T-cell (primary cell): ENCODE measurements at places on chromosomes 7 and 10.

DNA sequence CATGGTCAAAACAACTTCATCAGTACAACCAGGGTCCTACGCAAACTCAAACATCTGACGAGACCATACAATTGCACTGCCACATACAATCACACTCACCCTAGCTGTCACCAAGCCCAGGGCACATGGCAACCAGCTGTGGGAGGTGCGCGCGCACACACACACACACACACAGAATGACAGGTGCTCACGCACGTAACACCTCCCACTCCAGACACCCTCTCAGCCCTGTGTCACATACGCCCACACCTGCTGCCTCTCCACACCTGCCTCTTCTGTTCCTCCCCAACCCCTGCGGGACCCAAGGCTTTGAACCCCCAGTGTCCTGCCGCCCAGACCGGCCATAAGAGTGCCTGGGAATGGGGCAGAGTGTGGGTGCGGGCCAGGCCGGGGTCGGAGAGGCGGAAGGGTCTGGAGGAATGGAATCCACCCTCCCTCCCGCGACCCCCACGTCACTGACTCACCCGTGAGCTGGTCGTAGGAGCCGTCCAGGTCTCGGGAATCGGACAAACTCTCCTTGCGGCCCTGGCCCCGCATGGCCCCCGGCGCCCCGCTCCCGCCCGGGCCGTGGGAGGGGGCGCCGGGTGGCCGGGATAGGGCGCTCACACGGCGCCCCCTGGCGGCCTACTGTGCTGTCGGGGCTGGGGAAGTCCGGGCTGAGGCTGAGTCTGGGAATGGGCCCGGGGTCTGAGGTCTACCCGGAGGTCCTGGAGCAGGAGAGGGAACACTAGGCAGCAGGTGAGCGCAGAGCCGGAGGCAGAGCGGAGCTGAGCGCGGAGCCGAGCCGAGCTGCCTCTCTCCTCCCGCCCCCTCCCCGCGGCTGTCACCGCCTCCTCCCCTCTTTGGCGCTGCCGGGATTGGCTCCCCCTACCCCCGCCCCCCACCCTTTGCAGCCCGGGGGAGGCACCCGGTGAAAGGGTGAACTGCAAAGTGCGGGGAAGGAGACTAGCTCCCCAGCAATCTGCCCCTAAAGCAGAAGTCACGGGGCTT, at the start of gene KCNIP2:
Gene KCNIP2 (minus strand): TSS at position 769 of the 990 bp plus-strand sequence. CDS start 232 bp downstream, at position 537.
- DNase-seq = peak; percentile 66

DNA sequence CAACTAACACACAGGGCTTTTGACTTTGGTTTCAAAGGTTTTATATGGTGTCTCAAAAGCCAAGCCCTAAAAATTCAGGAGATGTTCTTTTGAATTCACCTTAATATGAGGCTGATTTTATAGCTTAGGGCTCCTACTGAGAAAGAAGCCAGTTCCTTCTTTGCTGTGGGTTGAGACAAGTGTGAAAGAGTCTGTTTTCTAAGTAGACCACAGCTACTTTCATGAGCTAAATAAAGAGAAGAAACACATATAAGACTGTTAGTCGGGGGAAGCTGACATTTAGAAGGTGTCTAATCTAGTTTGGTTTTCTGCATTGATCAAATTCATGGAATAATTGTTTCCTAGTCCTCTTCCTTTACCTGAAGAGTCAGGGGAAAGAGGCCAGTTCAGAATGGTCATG, 332.1 kb upstream of the CELF2 start:
- no peak for DNase-seq

GRCh38 chr7:108232076-108232475, 101.9 kb upstream of the LAMB4 start:
- DNase-seq = no peak

- no peak for DNase-seq
Measured at GRCh38 chr10:78332012-78332411, 298.3 kb downstream of the RPS24 start.

- no peak for DNase-seq
Measured at GRCh38 chr10:110447886-110448285, 49.8 kb upstream of the DUSP5 start.

- no peak for DNase-seq
Measured at GRCh38 chr7:108488768-108489538, 32.7 kb upstream of the NRCAM start.

GRCh38 chr7:65809982-65810288, 62.9 kb upstream of the VKORC1L1 start:
- no peak for DNase-seq

DNA sequence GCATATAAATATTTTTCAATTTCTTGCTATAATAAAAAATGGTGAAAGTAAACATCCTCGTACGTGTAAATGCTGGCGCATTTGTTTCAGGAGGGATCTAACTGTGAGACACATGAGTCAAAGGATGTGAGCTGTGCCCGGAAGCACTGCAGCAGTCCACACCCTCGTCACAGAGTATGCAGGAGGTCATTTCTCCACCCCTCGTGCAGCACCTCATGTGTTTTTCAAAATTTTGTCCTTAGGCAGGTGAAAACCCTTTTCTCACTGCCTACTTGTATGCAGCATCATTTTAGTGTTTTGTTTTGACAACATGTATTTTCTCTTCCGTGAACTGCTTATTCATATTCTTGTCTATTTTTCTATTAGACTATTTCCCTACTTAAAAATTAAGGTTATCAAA, 162.7 kb downstream of the AVL9 start:
- DNase-seq = no peak

- DNase-seq = no peak
Measured at GRCh38 chr7:36280840-36281812, 108.5 kb upstream of the ANLN start.

GRCh38 chr10:1152386-1153250, 96.4 kb downstream of the WDR37 start:
- no peak for DNase-seq

- no peak for DNase-seq
Measured at GRCh38 chr7:81293806-81294205, 375.0 kb upstream of the SEMA3C start.

DNA sequence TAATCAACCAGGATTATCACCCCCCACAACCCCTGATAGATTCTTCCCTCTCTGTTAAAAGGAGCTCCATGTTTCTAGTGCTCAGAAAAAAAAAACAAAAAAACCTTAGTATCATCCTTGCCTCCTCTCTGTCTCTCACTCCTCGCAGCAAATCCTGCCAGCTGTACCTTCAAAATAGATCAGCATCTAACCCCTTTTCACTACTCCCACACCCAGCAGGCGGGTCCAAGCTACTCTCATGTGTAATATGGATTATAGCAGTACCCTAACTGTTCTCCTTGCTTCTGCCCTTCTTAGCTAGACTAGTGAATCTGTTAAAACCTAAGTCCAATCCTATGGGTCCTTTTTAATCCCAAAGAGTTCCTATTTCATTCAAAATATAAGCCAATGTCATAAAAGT, 667.4 kb downstream of the MAGI2 start:
- DNase-seq = no peak

DNA sequence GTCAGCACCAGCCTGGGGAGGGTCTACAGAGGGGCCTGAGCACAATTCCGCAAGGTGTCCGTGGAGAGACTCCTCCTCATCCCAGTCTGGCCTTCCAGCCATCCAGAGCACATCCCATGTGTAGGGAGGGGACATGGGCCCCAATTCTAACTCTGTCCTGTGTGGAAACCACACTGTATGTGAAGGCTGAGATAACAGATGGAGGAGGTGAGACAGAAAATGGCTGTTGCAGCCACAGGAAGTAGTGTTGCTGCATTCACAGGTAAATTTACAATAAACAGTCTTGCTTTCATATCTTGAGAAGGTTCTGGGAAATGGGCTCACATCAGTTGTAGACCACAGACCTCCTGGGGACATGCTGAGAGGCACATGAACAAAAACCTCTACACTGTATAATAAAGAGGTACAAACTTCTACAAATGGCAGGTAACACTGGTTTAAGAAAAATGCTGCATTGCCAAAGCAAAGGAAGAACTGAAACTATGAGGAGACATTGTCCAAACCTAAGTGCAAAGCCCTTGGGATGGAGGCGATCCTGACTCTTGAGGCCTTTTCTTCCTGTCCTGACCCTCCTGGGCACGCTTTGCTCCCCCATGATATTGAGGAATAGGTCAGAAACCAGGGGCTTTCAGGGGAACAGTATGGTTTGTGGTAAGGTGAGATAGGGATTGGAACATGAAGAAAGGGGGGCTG, 21.6 kb upstream of the GIMAP2 start:
- DNase-seq = peak; percentile 17

GRCh38 chr10:124465003-124465776, 3.6 kb downstream of the LHPP start:
- no peak for DNase-seq

DNA sequence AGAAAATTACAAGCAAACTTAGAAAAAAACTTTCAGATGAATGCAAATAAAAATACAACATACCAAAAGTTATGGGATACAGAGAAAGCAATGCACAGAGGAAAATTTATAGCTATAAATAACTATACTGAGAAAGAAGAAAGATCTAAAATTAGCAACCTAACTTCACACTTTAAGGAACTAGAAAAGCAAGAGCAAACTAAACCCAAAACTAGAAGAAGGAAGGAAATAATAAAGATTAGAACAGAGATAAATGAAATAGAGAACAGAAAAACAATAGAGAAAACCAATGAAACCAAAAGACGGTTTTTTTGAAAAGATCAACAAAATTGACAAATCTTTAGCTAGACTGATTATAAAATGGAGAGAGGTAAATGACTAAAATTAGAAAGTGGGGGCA, 9.6 kb upstream of the STRA8 start:
- DNase-seq = no peak

GRCh38 chr7:139341058-139341775, at the start of gene FMC1:
FMC1 (plus strand) TSS chr7:139341337; CDS start chr7:139341385, 48 bp downstream.
- peak; percentile 84 for DNase-seq

DNA sequence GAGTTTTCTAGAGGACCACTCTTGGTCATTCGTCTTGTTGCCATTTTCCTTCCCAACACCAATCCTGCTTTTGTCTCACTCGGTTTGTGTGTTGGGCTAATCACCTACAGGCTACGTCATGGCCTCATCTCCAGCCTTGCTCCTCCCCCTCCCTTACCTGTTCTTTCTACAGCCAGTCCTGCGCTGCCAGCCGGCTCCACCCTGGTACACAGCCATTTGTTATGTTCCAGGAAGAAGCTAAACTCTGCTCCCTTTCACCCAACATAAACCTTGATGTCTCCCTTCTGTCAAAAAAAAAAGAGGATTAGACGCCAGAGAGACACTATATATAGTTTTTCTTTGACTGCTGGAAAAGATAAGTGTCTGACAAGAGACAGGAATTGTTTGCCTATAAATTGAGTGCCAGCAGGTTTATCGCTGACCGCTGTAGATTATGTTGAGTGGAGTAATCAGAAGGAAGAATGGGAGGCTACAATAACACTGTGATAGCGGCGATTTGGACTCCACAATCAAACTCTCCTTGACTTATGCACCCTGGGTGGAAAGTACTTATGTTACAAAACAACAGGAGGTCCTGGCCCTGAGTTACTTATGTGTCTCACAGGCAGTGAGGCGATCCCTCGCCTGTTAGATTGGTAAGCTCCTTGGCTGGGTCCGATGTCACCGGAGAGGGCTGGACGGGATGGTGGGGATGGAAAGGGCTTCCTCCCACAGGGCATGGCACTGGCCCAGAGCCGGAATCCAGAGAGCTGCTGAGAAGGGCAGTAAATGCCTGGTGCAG, 171.3 kb upstream of the BMPER start:
- no peak for DNase-seq

DNA sequence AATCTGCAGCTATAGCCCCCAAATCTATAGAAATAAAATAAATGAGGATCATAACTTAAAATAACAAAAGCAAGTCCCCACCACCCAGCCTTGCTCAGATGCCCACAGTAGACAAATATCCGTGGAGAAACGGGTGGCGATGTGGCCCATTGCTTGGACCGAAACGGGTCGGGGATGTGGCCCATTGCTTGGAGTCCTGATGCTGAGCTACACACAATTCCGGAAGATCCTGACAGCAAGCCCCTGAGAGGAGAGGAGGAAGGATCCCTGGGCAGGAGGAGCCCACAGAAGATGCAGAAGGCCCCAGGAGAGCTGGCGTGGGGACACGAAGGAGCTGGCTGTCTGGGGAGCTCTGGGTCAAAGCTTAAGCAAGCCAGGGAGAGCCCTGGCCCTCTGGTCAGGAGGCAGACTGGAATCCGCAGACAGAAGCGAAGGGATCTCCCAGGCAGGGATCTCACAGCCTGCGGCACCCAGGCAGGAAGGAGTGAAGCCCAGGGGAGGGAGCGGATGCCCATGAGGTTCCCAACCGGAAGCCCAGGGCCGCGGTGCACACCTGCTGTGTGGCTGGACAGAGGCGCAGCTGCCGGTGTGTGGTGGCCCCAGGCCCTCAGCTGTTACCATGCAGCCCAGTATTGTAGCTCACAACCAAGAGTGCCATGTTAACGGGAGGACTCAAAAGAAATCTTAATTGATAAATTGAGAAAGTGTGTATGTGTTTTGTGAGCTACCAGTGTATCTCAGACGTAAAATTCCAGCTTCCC, 138.8 kb downstream of the ADARB2 start:
- DNase-seq = no peak

DNA sequence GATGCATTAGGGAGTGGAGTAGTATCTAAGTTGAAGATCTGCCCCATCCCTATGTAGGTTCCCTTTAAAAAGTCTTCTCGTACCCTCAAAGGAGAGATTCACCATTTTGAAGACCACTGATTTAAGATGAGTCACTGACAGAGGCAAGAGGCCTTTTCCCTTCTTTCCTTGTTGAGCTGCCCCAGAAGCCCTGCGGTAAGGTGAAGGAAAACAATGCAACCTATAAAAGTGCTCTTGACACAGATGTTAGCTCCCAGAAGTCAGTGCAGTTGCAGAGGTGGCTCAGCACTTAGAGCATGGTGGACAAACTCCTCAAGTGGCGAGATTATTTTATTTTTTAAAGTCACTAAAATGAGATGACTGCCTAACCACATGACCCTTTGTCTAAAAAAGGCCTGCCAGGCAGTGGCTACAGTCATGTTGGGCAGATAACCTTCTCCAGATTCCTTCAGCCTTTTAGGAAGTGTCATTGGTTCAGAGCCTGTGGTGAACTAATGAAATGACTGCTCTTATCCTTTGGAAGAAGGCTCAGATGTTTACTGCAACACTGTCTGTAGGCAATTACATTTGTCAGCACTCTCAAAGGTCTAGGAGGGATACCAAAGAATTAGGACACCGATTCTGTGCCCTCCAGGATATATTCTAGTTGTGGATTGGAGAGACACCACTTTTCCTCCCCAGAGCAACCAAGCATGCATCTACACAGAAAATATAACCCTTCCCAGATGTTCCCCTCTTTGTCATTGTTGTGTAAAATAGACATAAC, 88.7 kb downstream of the ARID5B start:
- DNase-seq = no peak

- DNase-seq = no peak
Measured at GRCh38 chr7:127187740-127188139, 65.0 kb downstream of the GRM8 start.
